CD4-positive, alpha-beta T cell treated with Interleukin-2 at 100 ng/mL for 4 hours (primary cell): ENCODE measurements at places on chromosomes 11 and 22.

GRCh38 chr11:2525166-2525861 is 80.5 kb downstream of the KCNQ1 start:
- no peak for DNase-seq

DNA sequence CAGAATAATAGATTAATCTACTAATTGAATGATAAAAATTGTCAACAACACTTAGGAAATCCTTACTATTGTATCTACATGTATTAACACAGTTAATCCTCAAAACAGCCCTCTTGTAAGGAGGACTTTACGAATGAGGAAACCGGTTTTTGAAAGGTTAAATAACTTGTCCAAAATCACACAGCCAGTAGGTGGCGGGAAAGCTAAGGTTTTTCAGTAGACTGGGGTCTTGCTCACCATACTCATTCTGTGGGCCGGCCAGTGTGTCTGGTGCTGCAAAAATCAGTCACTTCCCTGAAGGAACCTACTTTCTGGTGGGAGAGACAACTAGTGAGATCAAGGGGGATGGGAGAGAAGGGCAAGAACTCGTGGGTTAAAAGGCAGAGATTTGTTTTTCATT is 3.8 kb downstream of the DCPS start:
- no peak for DNase-seq

DNA sequence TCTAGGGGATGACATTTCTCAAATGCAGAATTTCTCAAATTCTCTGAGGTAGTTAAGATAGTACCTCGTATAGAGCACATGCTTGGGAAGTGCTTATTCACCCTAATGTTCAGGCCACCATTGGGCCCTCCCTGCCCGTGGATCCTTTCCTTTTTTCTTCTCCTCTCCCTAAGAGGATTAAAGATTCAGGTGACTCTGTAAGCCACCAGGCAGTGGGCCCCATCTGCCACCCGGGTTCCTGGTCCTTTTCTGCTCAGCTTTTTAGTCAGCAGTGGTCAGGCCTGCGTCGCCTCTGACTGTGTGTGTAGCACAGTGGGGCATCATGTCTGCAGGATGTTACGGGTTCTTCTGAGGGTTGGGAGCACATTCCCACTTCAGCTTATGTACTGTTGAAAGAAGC is 7.2 kb downstream of the CEP164 start:
- no peak for DNase-seq

GRCh38 chr11:18071098-18071705 is 25.1 kb upstream of the TPH1 start:
- DNase-seq = no peak

- no peak for DNase-seq
Measured at GRCh38 chr22:39621826-39622225, 51.3 kb downstream of the CACNA1I start.

DNA sequence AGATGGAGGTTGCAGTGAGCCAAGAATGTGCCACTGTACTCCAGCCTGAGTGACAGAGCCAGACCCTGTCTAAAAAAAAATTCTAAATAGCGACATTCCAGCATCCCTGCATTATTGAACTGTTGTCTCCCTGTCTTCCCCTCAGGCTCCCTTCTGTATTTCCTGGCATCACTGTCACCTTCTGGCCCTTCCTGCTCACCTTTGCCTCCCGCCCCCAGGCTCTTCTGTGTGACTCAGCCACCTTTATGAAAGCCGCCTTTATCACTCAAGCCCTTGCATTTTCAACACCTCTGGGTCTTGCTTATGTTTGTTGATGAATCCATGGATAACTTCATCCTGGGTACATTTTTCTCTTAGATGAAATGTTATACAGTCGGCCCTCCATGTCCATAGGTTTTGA is 21.1 kb downstream of the UBASH3B start:
- DNase-seq = no peak

- DNase-seq = no peak
Measured at GRCh38 chr11:12467610-12468009, 90.2 kb downstream of the PARVA start.

DNA sequence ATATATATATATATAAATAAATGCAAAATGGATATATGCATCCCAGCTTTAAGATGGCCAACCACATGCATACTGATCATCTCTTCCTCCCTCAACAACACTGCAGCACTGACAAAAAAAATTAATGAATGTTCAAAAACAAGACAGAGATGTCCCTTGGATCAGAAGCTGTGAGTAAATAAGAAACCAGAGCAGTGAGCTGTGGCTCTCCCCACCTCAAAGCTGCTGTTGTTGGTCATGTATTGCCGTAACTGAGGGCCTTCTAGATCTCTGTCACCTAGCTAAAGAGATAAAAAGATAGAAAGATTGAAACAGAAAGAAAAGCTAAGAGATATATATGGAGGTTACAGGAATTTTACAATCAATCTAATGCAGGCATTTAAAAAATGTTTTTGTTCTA is 15.5 kb upstream of the TMEM135 start:
- no peak for DNase-seq

- no peak for DNase-seq
Measured at GRCh38 chr11:12148466-12148865, 38.1 kb downstream of the MICAL2 start.

GRCh38 chr22:36756746-36757655 is 18.9 kb downstream of the IFT27 start:
- DNase-seq = no peak

DNA sequence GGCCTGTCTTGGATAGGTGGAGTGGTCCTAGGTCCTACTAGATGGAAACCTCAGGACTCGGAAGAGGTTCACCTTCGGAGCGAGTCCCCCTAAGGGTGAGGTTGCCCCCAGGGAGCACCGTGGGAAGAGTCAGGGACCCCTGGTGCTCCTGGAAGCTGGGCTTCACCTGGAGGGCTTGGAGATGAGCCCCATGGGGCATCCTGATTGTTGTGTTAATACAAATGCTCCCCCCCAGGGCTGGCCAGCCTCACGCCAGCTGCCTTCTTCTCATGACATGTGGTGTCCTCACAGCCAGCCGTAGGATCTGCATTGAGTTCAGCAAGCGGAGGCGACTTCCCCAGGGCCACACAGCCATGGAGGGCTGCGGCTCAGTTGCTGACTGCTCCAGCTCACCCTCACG is 1487.5 kb downstream of the BRD1 start:
- no peak for DNase-seq

DNA sequence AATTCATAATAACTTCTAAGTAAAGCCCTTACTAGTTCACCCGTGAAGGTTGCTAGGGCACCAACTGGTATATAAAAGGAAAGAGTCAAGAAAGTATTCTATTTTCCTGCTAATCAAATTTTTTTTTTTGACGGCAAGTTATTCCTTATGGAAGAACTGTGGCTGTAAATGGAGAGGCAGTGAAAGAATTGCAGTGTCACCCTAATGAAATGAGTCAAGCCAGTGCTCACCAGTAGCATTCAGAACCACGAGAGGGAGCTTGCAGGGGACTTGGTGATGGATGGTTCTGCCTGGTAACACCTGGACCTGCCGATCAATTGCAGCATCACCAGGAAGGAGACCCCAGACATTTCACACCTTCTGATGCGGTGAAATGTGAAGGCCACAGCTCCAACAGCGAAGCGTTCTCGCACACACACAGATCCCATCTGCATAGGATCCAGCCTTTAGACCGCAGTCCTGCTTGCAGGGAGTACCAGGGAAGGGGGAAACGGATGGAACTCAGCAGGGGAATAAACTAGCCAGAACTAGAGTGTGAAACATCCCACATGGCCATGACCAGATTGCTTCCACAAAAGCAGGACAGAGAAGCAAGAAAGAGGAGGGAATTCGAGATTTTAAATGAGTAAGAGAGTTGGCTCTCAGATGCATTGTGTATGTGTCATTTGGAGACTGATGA is 326.2 kb downstream of the TBC1D22A start:
- DNase-seq = no peak

DNA sequence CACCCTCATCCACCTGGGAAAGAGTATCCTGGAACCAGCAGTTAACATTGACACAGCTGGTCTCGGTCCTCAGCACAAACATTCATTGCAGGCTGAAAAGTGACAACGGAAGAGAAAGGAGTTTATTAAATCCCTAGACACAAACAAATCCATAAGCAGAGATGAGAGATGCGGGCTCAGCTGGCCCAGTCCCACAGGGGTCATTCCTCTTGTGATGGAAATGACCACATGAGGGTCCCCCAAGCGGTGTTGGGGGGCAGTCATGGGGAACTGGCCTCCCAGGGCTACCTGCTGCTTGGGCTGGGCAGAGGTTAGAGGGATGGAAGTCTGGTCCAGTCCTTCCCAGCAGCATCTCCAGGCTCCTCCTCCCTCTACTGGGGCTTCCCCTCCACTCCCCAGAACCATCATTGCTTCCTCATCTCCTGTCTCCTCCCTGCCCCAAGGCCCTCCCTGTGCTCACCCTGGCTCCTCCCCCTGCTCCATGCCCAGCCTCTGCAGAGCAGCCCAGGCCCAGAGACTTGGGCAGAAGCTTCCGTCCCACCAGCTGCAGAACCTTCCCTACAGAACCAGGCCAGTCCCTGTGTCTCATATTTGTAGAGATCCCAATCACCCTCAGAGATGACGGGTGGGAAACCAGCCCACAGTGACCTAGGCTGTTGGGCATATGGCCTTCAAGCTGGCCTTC is 5.4 kb upstream of the IGLL5 start:
- DNase-seq = no peak

GRCh38 chr11:72004515-72005346 is 6.0 kb downstream of the IL18BP start:
- DNase-seq = no peak

DNA sequence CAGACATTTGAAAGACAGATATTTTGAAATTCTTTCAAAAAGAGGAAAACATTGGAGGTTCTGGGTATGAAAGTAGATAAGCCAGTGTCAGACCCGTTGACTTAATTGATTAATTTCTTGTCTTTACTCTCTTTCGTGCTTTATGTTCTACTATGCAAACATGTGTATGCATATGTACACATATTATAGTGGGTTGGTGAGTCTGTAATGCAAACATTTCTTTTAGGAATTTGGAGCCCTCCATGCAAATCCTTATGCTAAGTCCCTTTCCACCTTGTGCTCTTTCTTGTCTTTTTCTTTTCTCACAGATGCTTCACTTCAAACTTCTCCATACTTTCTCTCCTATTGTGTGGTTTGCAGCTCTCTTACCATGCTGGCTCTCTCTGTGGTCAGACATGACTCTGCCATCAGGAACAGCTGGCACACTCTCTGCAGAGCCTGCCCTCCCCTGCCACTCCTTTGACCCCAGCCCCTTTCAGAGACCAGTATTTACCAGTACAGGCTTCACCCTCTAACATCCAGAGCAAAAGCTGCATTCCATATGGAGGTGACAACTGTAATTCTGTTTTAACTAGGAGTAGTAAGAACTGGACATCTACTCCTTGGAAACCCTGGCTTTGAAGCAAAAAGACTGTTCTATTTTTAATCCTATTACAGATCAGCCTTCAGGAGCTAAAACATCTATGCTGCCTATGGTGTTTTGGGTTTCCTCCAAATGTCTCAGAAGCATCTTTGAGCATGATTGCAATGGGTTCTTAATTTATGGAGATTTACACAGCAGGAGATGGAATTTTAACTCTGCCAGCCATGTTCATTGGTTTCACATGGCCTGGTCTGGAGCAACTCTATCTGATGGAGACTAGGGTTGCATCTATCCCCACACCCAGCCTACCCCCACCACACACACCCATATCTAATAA is 386.9 kb upstream of the FAT3 start:
- DNase-seq = no peak

GRCh38 chr22:19138217-19139000 is 6.0 kb downstream of the ESS2 start:
- DNase-seq = no peak

DNA sequence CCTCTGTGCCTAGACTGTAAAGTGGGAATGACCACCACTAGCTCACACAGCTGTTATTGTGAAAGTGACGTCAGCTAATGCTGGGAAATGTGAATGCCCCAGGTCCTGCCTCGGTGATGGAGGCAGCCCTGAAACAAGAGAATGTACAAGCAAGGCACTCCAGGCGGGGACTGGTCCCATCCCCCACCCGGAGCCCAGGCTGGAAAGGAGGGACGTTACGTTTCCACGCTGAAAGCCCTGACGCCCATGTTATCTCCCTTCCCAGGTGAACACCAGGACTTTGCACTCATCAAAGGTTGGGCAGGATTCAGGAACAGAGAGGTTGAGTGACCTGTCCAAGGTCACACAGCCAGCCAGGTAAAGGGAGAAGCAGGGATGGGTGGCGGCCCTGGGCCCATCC is 784 bp downstream of the SULT4A1 start:
- DNase-seq = no peak

DNA sequence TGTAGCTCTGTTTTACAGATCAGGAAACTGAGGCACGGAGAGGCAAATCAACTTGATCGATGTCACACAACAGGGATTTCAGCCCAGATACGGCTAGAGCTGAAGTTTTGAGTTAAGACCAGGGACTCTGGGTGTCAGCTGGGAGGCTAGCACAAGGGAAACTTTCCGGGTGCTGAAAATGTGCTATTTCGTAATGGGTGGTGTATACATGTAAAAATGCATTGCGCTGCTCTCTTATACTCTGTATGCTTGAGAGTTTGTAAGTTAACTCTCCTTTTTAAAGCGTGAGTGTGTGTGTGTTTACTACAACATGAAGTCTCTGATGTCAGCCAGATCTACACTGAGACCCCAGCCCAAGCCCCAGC is 227.6 kb downstream of the MN1 start:
- DNase-seq = no peak

- no peak for DNase-seq
Measured at GRCh38 chr11:75534259-75535069, 8.7 kb upstream of the GDPD5 start.

GRCh38 chr22:45640941-45641621 is 30.6 kb upstream of the ATXN10 start:
- DNase-seq = no peak

GRCh38 chr11:47443028-47443700 is 5.8 kb downstream of the RAPSN start:
- DNase-seq = no peak

- DNase-seq = no peak
Measured at GRCh38 chr11:15937601-15938120, 418.7 kb downstream of the SOX6 start.
